ENCODE measurements at places on chromosomes 12 and 14.

GRCh38 chr14:100072783-100073346 is 7.6 kb downstream of the EVL start:
- no peak for DNase-seq

DNA sequence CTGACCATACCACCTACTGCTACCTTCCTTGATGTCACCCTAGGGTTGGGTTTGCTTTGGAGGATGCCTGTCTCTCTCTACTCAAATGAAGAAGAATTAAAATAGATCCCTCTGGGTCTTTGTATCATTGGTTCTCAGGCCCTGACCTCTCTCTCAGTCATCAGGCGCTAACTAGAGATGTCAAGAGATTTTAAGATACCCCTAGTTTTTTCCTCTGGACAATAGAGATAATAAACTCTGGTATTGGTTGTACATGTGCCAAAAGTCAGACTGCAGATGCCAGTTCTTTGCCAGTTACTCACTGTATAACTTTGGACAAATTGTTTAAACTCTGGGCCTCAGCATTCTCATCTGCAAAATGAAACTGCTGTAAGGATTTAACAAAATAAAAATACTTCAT is 31.5 kb downstream of the ITPR2 start:
- no peak for DNase-seq

DNA sequence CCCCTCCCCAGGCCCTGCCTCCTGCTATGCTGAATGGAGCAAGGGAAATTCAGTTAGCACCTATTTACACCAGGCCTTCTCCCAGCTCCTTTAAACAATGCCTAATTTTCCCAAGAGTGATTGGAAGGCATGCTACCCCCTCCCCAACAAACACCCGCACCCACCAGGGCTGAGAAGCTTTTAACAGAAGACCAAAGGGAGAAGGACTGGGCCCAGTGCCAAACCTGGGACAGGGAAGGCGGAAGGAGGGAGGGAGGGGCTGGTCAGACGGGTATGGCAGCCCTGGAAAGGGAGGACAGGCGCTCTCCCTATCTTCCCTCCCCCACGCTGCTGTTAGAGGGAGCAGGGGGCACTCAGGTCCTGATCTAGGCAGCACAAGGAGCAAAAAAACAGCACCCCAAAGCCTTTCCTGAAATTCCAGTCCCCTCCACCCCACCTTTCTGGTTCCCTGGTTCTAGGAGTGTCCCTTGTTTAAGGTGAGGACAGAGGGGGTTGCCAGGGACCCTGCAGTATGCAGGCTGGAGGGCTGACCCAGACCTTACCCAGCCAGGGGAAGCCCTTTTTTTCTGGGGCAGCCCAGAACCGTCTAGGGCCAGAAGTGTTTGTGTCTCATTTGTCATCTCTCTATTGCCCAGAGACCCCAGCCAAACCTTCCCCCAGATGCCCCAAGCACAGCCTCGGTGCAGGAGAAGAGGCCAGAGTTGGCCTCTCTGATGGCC is 2.4 kb upstream of the KRT8 start:
- DNase-seq = no peak

DNA sequence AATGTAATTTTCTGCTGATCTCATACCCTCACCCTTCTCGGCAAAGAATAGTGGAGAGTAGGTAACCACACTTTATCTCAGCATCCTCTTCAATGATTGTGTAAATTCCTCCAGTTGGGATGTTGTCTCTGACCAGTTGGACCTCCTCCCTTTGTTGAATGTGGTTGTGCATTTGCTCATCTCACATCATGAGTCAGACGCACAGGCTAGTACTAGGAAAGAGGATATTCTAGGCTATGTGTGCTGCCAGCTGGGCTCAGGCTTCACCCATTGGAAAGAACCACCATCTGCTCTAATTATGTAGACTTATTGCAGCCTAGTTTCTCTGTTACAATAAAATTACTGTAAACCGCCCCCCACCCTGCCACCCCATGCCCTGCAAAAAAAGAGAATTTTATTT is 90.3 kb downstream of the LMO3 start:
- no peak for DNase-seq

DNA sequence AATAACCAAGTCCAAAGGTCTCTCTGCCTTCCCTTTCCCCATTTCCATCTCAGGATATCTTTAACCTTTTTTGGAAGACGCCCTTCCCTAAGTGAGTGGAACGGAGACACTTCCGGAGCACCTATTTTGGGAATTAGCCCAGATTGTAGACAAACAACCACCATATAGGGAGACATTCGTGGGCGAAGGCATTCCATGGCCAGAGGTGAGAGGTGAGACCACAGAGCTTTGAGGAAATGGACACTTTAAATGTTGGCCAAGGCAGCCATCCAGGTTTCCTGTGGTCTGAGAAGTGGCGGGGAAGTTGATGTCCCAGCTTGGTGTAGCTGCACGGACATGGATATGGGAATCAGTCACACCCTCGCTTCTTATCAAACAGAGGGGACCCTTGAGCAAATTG is 69.4 kb upstream of the BDKRB2 start:
- no peak for DNase-seq

GRCh38 chr12:45928309-45928708 is 62.1 kb downstream of the SCAF11 start:
- DNase-seq = no peak

DNA sequence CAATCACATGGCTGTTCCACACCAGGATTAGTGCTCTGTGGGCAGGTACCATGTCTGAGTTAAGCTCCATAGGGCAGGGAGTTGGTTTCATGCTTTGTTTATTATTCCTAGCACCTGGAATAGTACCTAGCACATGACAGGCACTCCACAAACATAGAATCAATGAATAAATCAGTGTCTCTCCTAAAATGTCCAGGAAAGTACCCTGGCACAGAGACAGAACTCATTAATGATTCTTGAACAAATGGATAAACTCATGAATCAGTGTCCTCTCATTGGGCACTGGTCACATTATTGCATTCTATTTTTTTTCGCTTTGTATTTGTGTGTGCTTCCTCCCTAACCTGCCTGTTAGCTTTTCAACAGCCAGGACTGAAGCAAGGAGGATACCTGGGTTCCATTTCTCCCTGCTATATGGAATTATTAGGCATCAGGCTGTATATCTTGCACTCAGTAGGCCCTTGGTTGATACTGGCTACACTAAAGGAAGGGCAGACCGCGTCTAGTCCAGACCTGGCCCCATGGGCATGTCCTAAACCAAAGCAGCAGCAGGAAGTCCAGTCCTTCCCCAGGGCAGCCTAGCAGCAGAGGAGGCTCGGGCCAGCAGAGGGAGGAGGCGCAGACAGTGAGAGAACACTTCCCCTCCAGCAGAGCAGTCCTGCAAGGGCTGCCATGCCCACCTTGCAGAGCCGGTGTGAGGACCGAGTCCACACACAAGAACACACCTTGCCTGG is 18.4 kb downstream of the HDAC7 start:
- DNase-seq = no peak

DNA sequence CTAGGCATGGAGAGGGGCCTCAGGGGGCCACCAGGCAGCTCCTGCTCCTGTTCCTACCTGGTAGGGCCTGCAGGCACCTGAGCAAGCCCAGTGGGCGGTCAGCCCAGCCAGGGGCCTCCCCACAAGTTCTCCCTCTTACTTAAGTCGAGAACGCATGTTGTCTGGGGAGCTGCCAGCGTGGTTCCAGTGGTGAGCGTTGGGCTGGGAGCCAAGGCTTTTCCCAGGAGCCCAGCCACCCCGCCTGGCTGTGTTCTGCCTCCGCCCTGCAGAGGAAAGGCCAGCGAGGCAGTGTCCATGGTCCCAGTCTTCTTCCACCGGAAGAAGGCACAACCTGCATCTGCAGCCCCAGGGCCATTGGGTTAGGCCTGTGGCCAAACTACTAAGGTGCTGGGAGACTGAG is 1.4 kb downstream of the C14orf180 start:
- DNase-seq = no peak

DNA sequence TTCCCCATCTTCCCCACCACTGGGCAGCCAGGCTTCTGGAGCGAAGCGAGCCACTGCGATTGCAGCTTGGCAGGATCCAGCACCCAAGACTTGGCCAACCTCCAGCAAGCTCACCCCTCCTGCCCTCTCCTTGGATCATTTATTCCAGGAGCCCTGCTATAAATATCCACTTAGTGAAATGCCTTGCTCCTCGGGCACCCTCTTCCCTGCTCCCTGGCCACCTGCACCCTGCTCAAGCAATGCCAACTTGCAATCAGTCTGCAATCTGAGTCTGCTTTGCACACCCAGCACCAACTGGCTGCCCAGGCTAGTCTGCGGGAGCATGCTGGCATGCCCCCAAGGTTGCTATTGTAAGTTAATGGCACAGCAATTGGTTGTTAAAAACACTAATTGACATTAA is 666.0 kb downstream of the MED13L start:
- no peak for DNase-seq

GRCh38 chr12:117671734-117672133 is 297.1 kb downstream of the KSR2 start:
- peak; percentile 81 for DNase-seq
